Amygdala (tissue), 56 donors: ENCODE measurements at places on chromosomes 12 and 14.
A peak's percentile ranks its signal among the peaks of the same experiment; 100 is the strongest.

- DNase-seq = no peak
Observed at GRCh38 chr14:87940894-87941293, 52.1 kb downstream of the GALC start.

- DNase-seq = no peak
Observed at GRCh38 chr12:66903782-66904396, 225.0 kb upstream of the GRIP1 start.

DNA sequence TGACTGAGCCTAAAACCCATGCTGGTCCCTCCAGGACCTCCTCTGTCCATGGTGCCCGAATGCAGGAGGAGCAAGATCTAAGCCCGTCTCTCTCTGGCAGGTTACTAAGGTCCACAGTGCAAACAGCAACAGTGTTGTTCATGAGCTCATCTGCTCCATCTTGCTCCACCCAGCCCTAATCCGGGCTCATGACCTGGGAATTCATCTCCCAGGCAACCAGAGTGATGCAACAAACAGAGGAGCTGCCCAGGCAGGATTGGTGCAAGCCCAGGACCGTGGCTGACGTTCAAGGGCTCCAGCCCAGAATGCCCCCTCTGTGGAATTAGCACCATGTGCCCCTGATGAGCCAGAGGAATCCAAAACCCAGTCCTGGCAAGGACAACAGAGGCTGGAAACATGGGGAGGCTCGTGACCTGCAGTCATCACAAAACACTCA lies 29.9 kb downstream of the HSPB8 start:
- peak; percentile 45 for DNase-seq

DNA sequence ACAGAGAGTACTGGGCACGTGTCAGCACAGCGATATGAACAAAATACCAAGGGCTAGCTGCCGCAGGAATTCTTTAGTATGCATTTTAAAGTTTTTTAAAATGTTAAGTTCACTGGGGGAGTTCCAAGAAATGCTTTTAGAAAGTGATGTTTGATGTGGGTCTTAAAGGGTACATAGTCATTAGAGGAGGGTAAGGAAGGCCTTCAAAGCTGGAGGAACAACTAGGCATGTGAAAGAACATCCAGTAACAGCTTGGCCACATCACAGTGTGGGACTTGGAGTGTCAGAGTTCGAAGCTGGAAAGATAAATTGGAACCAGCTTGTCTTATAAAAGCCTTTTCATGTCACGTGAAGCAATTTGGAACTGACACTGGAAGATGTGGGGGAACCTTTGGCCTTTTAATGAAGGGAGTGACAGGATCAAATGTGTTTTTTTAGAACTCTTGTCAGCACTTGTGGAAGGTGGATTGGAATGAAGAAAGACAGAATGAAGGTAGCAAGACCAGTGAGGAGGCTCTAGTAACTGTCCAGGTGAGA lies 57.7 kb downstream of the WDR20 start:
- no peak for DNase-seq

- DNase-seq = no peak
Observed at GRCh38 chr12:53292426-53292825, 2.9 kb upstream of the PFDN5 start.

DNA sequence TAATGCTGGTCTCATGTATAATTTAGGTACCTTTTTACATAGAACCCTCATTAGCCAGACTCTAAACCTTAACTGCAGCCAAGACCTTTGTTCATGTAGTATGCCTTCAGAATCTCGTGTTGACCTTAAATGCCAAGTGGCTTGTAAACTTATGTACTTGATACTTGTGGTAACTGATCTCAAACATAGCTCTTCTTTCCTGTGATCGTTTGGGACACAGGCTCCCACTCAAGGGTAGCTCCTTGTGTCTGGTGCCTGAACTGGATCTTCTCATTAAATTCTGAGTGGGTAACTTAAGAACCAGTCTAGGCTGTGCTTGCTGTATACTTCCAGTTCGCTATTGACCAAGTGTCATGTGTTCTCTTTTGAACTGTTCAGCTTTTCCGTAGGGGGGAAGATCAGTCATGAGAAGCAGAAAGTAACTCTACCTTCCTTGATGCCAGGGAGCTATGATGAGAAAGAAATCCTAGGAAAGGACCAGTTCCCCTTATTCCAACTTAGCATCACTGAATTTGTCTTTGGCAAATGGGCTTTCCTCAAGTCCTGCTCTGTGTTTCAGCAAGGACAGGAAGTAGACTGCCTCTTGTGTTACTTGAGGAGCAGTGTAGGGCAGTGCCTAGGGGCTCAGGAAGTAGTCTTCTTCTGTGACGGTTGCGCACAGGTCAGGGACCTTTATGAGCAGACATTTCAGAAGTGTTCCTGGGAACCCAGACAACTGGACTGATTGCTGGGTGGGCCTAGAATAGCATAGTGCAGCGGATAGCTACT lies 2.5 kb downstream of the LGALS3 start:
- DNase-seq = no peak

- no peak for DNase-seq
Observed at GRCh38 chr12:16218934-16219751, 58.3 kb downstream of the SLC15A5 start.

DNA sequence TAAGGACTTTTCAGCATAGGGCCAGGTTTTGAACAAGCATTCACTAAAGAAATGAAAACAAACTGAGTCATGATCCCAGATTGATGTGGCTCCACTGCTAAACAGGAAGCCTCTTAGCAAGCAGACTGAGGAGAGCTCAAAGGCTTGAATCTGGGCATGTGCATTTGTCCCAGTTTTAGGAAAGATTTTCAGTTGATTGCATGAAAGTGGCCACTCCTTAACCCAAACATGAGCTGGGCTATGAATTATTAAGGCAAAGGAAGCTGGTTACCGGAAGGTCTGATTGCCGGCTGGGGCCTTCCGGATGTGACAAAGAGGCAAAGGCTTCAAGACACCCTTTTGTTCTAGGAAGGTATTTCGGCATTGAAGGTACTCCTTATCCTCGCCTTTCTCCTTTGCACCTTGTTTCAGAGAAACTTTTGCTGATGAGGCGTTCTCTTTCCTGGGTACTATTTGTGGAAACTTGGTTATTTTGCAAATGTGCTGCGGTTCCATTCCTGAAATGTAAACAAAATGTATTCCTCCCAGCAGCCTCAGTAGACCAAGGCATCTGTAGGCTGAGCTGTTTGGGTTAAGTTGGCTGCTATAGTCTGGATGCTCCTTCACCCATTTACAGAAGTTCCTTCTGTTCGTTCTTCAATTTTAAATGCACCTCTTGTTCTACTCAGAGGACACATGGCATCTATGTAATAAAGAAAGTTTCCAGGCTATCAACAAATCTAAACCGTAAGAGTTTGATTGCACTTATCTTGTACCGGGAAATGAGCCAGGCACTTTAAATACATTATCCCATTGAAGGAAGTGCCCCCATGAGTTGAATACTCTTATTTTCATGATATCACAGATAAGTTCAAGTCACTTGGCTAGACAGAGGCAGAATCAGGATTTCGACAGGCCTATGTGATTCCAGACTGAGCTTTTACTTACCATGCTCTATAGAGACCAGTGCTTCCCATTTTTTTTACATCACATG lies 115.6 kb upstream of the METAP2 start:
- no peak for DNase-seq
